Psoas muscle (tissue), 8 donors: ENCODE measurements at places on chromosomes 1 and 21. TPM values are rescaled to one million over a fixed set of nuclear protein-coding genes. Genes with fewer than 3 reads are reported as not detected.

DNA sequence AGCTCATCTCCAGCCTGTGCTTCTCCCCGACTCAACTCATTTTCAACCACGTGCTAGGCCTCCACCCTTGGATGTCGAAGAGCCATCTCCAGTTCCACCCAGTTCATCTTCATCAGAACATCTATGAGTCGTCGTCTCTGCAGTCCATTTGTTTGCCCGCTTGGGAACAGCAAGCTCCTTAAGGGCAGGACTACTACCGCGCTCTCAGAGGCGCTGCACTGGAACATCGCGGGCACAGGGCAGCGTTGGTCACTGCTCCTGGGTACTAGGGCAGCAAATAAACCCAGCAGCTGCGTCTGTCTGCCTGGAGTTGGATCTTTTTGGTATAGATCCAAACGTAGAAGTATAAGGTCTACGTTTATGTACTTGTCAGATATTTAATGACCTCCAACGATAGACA is 478 bp upstream of the PRDM2 start:
- no peak for DNase-seq

GRCh38 chr1:95916616-95917015 is 682.6 kb downstream of the RWDD3 start:
- no peak for DNase-seq

DNA sequence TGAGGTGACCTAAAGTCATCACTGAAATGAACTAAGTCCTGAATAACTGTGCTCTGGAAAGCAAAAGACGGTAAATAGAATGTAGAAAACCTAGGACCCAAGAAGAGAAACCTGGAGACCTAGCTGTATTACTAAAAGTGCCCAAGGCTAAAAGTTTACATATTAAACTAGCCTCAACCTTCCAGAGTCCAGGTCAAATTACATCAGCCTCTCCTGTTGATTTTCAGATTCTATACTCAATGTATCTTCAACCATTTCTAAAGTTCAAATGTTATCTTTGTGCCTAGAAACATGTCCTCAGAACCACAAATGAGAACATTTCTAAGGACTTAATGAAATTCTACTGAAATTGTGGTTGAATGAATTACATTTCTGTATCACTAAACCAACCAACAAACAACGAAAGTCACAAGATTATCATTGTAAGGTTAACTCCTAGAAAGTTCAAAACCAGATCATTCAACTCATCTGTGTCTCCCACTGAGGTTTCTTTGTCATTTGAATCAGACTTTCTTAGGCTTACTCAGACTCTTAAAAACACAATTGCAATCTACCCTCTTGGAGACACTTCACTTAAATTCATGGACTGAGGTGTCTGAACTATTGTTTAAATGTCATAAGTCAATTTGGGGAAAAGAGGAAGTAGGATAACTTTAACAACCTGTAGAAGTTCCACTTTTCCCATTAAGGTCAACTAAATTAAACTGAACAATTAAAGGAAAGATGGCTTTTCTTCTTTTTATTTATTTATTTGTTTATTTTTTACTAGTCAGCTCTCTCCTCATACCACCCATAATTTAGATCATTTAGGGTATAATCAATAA is 207.7 kb downstream of the BARHL2 start:
- DNase-seq: no peak

DNA sequence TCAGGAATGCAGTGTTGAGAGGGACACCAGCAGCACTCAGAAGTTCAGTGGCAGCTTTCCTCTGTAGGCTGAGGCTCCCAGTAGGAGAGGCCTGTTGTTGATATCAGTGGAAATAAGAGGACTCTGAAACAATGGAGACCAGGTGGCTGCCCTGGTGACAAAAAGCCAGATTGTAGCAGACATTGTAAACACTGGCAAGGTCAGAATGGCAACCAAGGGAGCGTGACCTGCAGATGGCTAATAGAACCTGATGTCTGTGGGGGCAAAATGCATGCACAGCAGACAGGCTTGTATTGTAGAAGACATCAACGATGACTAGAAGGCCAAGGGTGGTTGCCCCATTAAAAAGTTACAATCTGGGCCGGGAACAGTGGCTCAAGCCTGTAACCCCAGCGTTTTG is 53.1 kb upstream of the GPR37L1 start:
- DNase-seq: no peak

GRCh38 chr21:43943512-43944077 is 68.5 kb upstream of the TRAPPC10 start:
- DNase-seq: no peak

- no peak for DNase-seq
Observed at GRCh38 chr1:43464681-43465504, 11.2 kb upstream of the HYI start.

DNA sequence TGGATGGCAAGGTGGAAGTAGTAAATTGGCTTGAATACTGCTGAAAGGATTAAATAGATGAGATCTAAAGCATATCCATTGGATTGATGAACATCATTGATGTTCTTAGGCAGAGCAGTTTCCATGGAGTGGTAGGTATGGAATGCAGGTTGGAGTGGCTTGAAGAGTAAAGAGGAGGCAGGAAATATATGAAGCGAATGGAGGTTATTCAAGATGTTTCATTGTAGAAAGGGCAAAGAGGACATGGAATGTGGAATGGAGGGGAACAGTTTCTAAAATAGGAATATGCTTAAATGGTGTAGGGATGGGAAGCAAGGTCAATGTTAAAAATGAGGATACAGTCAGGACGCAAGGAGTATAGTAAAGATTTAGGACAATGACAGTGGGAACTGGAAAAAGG is 6.1 kb downstream of the OSBPL9 start:
- no peak for DNase-seq

- DNase-seq: no peak
Observed at GRCh38 chr1:178694923-178695525, 30.0 kb upstream of the RALGPS2 start.

- no peak for DNase-seq
Observed at GRCh38 chr21:32415451-32416398, 3.2 kb downstream of the EVA1C start.

- DNase-seq: peak; percentile 92
Observed at GRCh38 chr1:156090840-156091188, 8.5 kb upstream of the MEX3A start.

TRIM67 gene
- polyA plus RNA-seq: not detected

LDLRAD2 gene
- polyA plus RNA-seq: 1.7 TPM

LTN1 gene
- polyA plus RNA-seq: 5.7 TPM

GRIK1 gene
- polyA plus RNA-seq: not detected

S100A13 gene
- 159 TPM for polyA plus RNA-seq

TCHH gene
- polyA plus RNA-seq: 0.03 TPM

OSCP1 gene
- polyA plus RNA-seq: 5.5 TPM
